ENCODE measurements at places on chromosomes 7 and 10.
A peak's percentile ranks its signal among the peaks of the same experiment; 100 is the strongest.

DNA sequence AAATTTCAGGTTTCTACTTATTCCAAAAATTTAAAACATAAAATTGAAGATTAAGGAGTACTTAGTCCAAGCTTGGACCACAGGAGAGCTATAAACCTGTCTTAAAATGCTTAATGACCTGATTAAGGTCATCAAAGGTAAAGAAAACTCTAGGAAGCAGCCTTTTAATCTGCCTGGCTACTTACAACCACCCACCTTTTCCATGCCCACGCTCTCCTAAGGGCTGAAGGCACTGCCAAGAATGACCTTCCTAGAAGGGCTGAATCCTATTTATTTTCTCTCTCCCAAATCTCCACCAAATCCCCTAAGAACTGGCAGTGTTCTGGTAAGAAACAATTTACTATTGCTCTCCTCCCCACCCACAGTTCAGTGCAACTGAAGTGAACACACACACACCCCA lies 6.8 kb downstream of the MPP7 start:
- no peak for DNase-seq

- peak; percentile 72 for DNase-seq
Observed at GRCh38 chr7:140672382-140673062, at the start of gene ADCK2. Gene ADCK2 (plus strand): TSS chr7:140672945. CDS start chr7:140673331, 386 bp downstream.

GRCh38 chr7:5422396-5423305 lies 983 bp downstream of the TNRC18 start:
- DNase-seq: no peak

GRCh38 chr10:116925056-116925455 lies 75.8 kb downstream of the ENO4 start:
- no peak for DNase-seq

DNA sequence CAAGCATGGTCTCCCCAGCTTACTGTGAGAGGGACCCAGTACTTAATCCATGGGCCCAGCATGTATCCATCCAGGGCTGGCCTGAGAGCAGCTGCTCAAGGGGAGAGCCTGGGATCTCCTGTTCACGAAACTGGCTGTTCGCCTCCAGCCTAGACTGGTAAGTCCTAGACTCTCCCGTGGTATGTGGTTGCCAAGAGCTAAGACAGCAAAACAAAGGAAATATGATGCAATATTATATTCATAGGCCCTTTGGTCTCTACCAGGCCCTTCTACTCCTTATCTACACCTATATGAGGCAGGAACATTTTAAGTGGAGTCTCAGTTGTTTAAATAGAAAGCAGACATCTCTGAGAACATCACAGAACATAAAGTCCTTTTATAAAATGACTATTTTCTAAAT lies 28.9 kb upstream of the STK17A start:
- DNase-seq: no peak

DNA sequence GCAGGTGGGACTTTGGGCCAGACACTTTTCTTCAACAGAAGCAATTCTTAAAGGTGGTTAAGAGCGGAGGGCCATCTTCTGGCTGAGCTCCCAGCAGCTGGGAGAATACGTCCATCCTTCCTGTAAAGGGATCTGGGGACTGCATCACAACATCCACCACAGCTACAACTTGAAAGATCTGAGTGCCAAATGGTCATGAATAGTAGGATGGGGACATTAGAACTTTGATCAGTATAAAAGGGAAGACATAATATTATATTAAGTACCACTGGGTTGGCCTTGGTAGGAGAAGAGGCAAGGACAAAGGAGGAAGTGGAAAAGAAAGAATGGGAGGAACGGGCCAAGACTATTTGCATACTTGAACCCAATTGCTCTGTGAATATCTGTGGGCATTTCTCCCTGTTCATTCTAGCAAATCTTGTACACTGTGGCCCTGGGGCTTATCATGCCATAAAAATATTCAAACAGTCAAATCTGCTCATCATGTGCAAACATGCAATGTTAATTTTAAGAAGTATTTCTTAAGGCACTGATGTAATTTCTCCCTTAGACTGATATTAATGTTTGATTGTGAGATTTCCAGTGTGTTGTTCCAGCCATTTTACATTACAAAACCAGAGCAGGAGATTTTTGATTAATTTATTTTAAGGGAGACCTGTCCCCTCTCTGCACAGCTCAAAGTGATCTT lies 65.5 kb upstream of the CREB5 start:
- DNase-seq: no peak

GRCh38 chr10:501596-501995 lies 187.9 kb downstream of the DIP2C start:
- peak; percentile 58 for DNase-seq

GRCh38 chr10:105253515-105254212 lies 612.6 kb downstream of the SORCS3 start:
- no peak for DNase-seq

DNA sequence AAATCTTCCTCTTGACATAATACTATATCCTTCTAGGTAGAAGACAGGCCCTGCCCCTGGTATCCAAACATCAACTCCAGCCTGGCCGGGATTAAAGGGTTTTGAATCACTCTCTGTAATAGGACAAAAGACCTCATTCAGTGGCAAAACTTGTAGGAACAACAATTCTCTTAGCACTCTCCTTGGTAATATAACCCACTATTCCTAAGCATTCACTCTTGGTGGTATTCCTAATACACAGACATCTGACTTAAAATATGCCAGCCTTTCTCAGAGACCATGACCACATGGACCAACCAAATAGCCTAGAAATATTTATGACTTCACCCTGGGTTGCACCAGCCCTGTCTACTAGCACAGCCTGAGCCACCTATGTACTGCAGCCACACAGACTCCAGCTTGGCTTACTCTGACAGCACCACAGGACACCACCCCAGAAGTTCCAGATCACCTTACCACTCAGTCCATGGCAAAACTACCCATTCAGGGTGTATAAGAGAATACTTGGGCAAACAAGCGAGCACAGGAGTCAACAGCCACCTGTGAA lies 244.9 kb upstream of the NEBL start:
- no peak for DNase-seq

Data from NCI-H345 (cell line).